ENCODE measurements at places on chromosomes 12 and 14. TPM values are rescaled to one million over a fixed set of nuclear protein-coding genes. Genes with fewer than 3 reads are reported as not detected.

GRCh38 chr12:27861428-27862167 is 81.6 kb upstream of the MANSC4 start:
- no peaks in the 10 kb centered on the region for H3K4me1 ChIP-seq
- no peak overlapping the region for H3K27ac ChIP-seq
- DNase-seq: no peak

The TAS2R50 gene
- total RNA-seq: 1.4 TPM

- H3K4me1 ChIP-seq: peaks cover 3% of the 10 kb centered on the region
- H3K27ac ChIP-seq: no peak overlapping the region
- peaks cover 9% of the 10 kb centered on the region for H3K27me3 ChIP-seq
Measured at GRCh38 chr12:10094646-10095395, 4.0 kb downstream of the CLEC1A start.

The GSG1 gene
- not detected for total RNA-seq

GRCh38 chr14:49538852-49539251 is 47.3 kb downstream of the RPS29 start:
- H3K4me3 ChIP-seq: no peak overlapping the region
- H3K27ac ChIP-seq: no peak overlapping the region
- peaks cover 3% of the 10 kb centered on the region for H3K27me3 ChIP-seq

Data from activated naive CD8-positive, alpha-beta T cell treated with anti-CD3 and anti-CD28 coated beads, Interleukin-2, amount 10 ng/mL, durations not matched to agents 7 days and 5 days (primary cell).